ENCODE measurements at places on chromosomes 2 and 18.
A peak's percentile ranks its signal among the peaks of the same experiment; 100 is the strongest.

DNA sequence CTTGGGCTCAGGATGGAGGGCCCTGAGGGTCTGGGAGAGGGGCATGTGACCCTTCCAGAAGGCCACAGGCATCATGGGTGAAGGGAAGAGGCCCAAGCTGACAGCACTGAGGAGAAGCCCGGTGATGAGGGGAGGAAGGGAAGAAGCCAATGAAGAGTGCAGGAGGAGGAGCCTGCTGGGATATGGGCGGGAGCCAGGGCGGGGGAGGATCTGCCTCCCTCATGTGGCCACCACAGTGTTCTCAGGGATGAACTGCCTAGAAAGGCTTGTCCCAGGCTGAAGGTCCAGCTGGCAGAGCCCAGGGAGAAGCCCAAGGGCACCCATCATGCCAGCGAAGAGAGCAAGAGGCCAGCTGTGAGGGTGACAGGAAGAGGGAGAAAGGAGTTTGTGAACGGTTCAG lies 24.6 kb upstream of the PLB1 start:
- no peak for DNase-seq

DNA sequence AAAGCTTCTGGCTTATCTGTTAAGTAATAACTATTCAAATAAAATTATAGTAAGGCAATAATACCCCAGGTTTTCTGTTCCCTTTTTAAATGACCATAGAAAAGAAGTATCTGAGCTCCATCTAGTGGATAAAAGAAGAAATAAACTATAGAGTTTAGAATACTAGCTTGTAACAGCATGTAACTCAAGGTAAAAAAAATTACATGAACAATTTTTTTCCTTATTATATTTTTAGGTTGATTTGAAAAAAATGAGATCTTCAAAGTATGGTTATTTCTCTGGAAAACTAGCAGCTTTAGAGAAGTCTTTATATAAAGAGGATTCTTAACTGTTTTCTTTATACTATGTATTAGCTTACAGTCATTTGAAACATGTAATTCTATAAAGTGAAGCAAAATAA lies 58.1 kb downstream of the NCKAP1 start:
- DNase-seq: peak; percentile 36

GRCh38 chr2:102433973-102434654 lies 11.2 kb downstream of the IL18RAP start:
- no peak for DNase-seq

- no peak for DNase-seq
Measured at GRCh38 chr2:96636551-96637171, 1.5 kb downstream of the KANSL3 start.

- no peak for DNase-seq
Measured at GRCh38 chr2:102030855-102031527, 39.2 kb downstream of the IL1R2 start.

DNA sequence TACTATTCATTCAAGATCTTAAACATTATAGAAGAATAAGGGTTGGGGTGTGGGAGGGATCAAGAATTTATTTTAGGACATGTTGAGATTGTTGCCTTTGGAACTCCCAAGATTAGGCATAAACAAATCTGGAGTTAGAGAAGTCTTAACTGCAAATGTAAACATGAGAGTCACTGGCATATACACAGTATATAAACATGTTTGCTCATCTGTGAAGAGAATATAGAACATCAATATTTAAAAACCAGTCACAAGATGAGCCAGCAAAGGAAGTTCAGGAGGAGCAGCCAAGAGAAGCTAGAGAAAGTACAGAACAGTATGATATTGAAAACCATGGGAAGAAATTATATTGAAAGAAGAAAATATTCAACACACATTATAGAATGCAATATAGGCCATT lies 638.6 kb upstream of the SLC39A10 start:
- DNase-seq: no peak

GRCh38 chr2:121412349-121412748 lies 118.3 kb upstream of the RNU4ATAC start:
- DNase-seq: no peak

GRCh38 chr2:73297151-73297559 lies 3.8 kb upstream of the EGR4 start:
- no peak for DNase-seq

DNA sequence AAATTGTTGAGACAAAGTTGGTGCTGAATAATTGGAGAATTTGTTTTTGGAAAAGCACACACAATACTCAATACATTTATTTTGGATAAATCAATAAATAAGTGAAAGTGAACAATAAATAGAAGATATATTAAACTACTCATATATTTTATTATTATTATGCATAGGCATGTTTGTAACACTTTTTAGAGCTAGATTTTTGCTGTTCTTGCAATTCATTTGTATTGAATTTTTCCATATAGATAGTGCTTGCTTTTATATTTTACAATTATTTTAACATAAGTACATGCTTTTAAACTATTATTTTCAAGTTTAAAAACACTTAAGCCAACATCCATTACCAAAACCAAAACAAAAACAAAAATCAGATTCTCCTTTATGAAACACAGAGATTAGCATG lies 43.9 kb downstream of the BAZ2B start:
- no peak for DNase-seq

DNA sequence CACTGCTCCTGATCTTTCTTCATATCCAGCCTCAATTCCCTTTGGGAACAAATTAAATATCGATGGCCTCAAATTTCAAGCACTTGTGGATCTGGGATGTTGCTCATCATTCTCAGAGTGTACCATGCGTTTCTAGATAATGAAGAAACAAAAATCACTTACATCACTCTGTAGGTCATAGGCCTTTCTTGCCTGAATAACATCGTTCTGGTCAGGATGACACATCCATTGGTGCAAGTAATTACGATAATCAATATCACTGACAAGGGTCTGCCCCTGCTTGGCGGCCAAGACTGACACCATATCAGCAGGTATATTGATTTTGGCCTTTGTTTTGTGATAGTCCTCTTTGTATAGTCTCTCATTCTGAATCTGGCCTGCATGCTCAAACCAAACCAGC lies 157.3 kb downstream of the RIF1 start:
- DNase-seq: no peak

GRCh38 chr2:69141061-69141460 lies 128.1 kb downstream of the ANTXR1 start:
- DNase-seq: no peak

Data from A549 (cell line).